T-helper 17 cell (primary cell): ENCODE measurements at places on chromosomes 11 and 22. TPM values are rescaled to one million over a fixed set of nuclear protein-coding genes. Genes with fewer than 3 reads are reported as not detected.

Gene NXPE2
- not detected for total RNA-seq

Gene SCARF2
- total RNA-seq = 3.1 TPM

Gene HTR3A
- not detected for total RNA-seq

Gene C11orf86
- total RNA-seq = not detected

Gene RBX1
- total RNA-seq = 41.9 TPM

Gene LRRC75B
- total RNA-seq = 0.40 TPM

Gene INSC
- 0.22 TPM for total RNA-seq

Gene CFAP300
- not detected for total RNA-seq

Gene MRGPRE
- not detected for total RNA-seq

Gene F2
- not detected for total RNA-seq

Gene CCDC15
- 0.91 TPM for total RNA-seq

Gene OR56A1
- not detected for total RNA-seq

Gene CRYAB
- not detected for total RNA-seq

Gene NXF1
- 305 TPM for total RNA-seq

Gene PARVB
- 36.4 TPM for total RNA-seq

GRCh38 chr22:46947516-46948257 is 185.2 kb downstream of the TBC1D22A start:
- H3K27ac ChIP-seq = no peak overlapping the region
- DNase-seq = no peak
- H3K4me1 ChIP-seq = peaks cover 35% of the 10 kb centered on the region
- peak overlapping the region; percentile 15 for H3K4me3 ChIP-seq
- H3K27me3 ChIP-seq = no peaks in the 10 kb centered on the region

DNA sequence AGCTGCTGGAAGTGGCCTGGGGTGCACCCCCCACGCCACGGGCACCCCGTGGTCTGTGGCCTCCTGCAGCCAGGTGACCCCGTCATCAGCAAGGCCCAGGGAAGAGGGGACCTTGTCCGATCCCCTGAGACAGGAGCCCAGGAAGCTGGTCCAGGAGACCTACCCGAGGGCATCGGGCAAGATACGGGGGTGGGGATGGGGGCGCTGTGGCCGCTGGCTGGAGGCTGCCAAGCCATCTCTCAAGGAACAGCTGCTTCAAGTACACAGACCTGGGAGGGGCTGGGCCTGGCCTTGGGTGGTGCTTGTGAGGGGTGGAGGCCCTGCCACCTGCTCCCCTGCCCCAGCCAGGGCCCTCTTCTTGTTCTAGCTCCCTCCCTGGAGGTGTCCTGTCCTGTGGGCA is 1272.1 kb downstream of the BRD1 start:
- H3K27me3 ChIP-seq = peaks cover 8% of the 10 kb centered on the region
- no peak overlapping the region for H3K4me3 ChIP-seq
- DNase-seq = no peak
- no peaks in the 10 kb centered on the region for H3K4me1 ChIP-seq
- no peaks in the 10 kb centered on the region for H3K36me3 ChIP-seq
- H3K27ac ChIP-seq = no peak overlapping the region

- H3K4me3 ChIP-seq = no peak overlapping the region
- H3K27me3 ChIP-seq = no peaks in the 10 kb centered on the region
- peaks cover 23% of the 10 kb centered on the region for H3K4me1 ChIP-seq
- peaks cover 8% of the 10 kb centered on the region for H3K36me3 ChIP-seq
- DNase-seq = no peak
Observed at GRCh38 chr11:958101-958500, 32.4 kb downstream of the AP2A2 start.

- H3K27me3 ChIP-seq = peaks cover 89% of the 10 kb centered on the region
- no peak overlapping the region for H3K27ac ChIP-seq
- H3K4me3 ChIP-seq = no peak overlapping the region
- no peak for DNase-seq
- H3K4me1 ChIP-seq = peaks cover 10% of the 10 kb centered on the region
Observed at GRCh38 chr11:119484741-119485605, 62.0 kb upstream of the THY1 start.

- H3K27me3 ChIP-seq = no peaks in the 10 kb centered on the region
- no peak for DNase-seq
- peak overlapping the region; percentile 68 for H3K4me3 ChIP-seq
- peaks cover 37% of the 10 kb centered on the region for H3K4me1 ChIP-seq
- H3K36me3 ChIP-seq = peaks cover 6% of the 10 kb centered on the region
Observed at GRCh38 chr22:49828599-49828965, 909 bp upstream of the BRD1 start.

DNA sequence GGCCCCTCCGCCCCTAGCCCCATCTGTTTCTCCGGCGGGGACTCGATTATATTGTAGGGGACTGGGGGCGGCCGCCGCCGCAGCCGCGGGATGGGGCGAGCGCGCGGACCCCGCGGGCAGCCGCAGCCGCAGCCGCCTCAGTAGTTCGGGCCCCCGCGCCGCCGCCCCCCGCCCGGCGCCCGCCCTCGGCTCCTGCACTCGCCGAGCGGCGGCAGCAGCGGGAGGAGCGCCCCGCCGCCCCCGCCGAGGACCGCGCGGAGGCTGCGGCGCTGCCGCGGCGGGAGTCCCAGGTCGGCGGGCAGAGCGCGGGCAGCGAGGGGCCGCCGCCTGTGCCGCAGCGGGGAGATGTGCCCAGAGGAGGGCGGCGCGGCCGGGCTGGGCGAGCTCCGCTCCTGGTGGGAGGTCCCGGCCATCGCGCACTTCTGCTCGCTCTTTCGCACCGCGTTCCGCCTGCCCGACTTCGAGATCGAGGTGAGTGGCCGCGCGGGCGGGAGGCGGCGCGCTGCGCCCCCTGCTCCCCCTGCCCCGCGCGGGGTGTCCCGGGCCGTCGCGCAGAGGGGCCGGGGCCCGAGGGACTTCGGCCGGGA is at the start of gene CECR2:
TSS of gene CECR2 (plus strand) at position 22 of the 587 bp plus-strand sequence. CDS start at position 346, 324 bp downstream.
- H3K36me3 ChIP-seq = peaks cover 9% of the 10 kb centered on the region
- peak within 1 kb of the TSS; percentile 86 for H3K4me3 ChIP-seq
- no peak for DNase-seq
- no peak within 1 kb of the TSS for H3K27ac ChIP-seq
- H3K4me1 ChIP-seq = peaks cover 20% of the 10 kb centered on the region
- H3K27me3 ChIP-seq = peaks cover 71% of the 10 kb centered on the region

GRCh38 chr11:86013713-86014112 is 55.2 kb downstream of the PICALM start:
- no peak overlapping the region for H3K27ac ChIP-seq
- no peak overlapping the region for H3K4me3 ChIP-seq
- no peak for DNase-seq
- H3K36me3 ChIP-seq = peaks cover 9% of the 10 kb centered on the region
- H3K27me3 ChIP-seq = no peaks in the 10 kb centered on the region
- peaks cover 15% of the 10 kb centered on the region for H3K4me1 ChIP-seq

- H3K27me3 ChIP-seq = peaks cover 73% of the 10 kb centered on the region
- H3K27ac ChIP-seq = no peak overlapping the region
- H3K4me3 ChIP-seq = no peak overlapping the region
Observed at GRCh38 chr11:60377401-60378136, 763 bp upstream of the MS4A7 start.

GRCh38 chr22:36938028-36938425 is 24.6 kb downstream of the CSF2RB start:
- H3K27ac ChIP-seq = no peak overlapping the region
- no peak overlapping the region for H3K4me3 ChIP-seq
- DNase-seq = no peak
- peaks cover 11% of the 10 kb centered on the region for H3K4me1 ChIP-seq
- peaks cover 6% of the 10 kb centered on the region for H3K27me3 ChIP-seq

DNA sequence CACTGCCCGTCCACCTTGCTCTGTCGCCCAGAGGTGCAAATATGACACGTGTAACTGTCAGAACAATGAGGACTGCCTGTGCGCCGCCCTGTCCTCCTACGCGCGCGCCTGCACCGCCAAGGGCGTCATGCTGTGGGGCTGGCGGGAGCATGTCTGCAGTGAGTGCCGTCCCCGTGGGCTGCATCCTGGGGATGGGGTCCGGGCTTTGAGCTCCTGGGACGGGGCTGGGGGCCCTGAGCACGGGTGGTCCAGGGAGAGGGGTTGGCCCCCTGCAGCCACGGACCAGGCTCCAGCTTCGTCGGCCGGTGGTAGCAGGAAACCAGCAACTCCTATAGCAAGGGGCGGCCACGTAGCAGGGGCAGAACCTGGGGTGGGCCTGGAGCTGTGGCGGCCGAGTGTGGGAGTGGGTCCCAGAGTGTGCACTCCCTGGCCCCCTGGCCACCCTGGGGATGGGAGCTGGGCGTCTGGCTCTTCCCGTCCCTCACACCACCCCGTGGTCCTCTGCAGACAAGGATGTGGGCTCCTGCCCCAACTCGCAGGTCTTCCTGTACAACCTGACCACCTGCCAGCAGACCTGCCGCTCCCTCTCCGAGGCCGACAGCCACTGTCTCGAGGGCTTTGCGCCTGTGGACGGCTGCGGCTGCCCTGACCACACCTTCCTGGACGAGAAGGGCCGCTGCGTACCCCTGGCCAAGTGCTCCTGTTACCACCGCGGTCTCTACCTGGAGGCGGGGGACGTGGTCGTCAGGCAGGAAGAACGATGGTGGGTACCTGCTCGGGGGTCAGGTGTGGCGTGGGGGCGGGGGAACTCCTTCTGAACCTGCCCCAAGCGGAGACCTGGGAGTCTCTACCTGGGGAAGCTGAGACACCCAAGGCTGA is 10.1 kb downstream of the MUC2 start:
- peaks cover 4% of the 10 kb centered on the region for H3K27me3 ChIP-seq
- no peak overlapping the region for H3K27ac ChIP-seq
- no peaks in the 10 kb centered on the region for H3K4me1 ChIP-seq
- no peaks in the 10 kb centered on the region for H3K36me3 ChIP-seq
- peak; percentile 2 for DNase-seq

- no peak overlapping the region for H3K4me3 ChIP-seq
- DNase-seq = no peak
- H3K36me3 ChIP-seq = peaks cover 5% of the 10 kb centered on the region
- H3K27me3 ChIP-seq = no peaks in the 10 kb centered on the region
- peaks cover 40% of the 10 kb centered on the region for H3K4me1 ChIP-seq
Observed at GRCh38 chr11:11958403-11959231, 49.8 kb downstream of the DKK3 start.

- H3K4me3 ChIP-seq = no peak overlapping the region
- no peaks in the 10 kb centered on the region for H3K4me1 ChIP-seq
- H3K27me3 ChIP-seq = no peaks in the 10 kb centered on the region
- H3K27ac ChIP-seq = no peak overlapping the region
- no peaks in the 10 kb centered on the region for H3K36me3 ChIP-seq
- DNase-seq = no peak
Observed at GRCh38 chr22:29043906-29044575, 17.6 kb downstream of the C22orf31 start.

DNA sequence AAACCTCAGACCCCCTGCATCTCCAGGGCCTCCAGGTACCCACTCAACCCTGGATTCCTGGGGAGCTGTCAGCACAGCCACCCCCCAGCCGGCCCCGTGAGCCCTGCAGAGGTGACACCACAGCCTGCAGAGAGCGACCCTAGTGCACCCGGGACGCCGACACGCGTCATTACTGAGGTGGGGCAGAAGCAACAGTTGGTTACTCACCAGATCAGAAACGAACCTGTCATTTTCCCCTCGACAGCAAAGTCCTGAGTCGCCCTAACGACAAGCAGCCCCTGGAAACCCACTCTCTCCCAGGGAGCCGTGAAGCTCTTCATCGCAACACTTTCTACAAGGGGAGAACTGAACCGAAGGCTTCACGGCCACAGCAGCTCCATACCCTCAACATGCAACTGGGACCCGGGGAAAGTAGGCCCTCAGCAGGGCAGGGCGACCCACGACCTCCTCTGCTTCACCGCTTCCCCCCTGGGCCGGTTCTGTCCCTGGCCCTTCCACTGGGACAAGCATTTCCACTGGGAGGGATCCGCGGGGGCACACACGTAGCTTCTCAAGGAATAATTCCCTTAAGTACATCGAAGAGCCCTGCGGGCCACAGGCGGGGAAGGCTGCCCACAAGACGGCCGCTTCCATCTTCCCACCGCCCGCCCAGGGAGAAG is 1.6 kb downstream of the BRD1 start:
- H3K36me3 ChIP-seq = peaks cover 7% of the 10 kb centered on the region
- H3K27me3 ChIP-seq = no peaks in the 10 kb centered on the region
- peak overlapping the region; percentile 93 for H3K27ac ChIP-seq
- peaks cover 40% of the 10 kb centered on the region for H3K4me1 ChIP-seq
- H3K4me3 ChIP-seq = peak overlapping the region; percentile 93

DNA sequence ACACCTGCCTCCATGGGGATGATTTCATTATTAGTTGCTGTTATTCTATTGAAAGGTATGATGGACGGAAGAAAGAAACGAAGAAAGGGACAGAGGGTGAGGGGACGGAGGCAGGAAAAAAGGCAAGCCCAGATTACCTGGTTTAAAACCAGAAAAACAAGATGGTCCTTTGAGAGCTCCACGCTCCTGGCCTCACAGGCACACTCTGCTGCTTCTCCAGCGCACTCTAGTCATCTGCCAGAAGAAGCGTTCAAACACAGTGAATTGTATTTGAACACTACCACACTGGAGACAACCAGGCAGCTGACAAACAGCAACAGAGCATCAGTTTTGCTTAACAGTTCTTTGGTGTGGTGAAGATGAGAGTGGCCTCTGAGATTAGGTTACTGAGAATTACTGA is 216.9 kb downstream of the CADM1 start:
- no peak overlapping the region for H3K4me3 ChIP-seq
- peaks cover 2% of the 10 kb centered on the region for H3K4me1 ChIP-seq
- no peak for DNase-seq
- no peak overlapping the region for H3K27ac ChIP-seq

GRCh38 chr11:133541720-133542095 is 9.4 kb upstream of the OPCML start:
- no peak overlapping the region for H3K27ac ChIP-seq
- H3K4me1 ChIP-seq = no peaks in the 10 kb centered on the region
- no peaks in the 10 kb centered on the region for H3K36me3 ChIP-seq
- no peak overlapping the region for H3K4me3 ChIP-seq

DNA sequence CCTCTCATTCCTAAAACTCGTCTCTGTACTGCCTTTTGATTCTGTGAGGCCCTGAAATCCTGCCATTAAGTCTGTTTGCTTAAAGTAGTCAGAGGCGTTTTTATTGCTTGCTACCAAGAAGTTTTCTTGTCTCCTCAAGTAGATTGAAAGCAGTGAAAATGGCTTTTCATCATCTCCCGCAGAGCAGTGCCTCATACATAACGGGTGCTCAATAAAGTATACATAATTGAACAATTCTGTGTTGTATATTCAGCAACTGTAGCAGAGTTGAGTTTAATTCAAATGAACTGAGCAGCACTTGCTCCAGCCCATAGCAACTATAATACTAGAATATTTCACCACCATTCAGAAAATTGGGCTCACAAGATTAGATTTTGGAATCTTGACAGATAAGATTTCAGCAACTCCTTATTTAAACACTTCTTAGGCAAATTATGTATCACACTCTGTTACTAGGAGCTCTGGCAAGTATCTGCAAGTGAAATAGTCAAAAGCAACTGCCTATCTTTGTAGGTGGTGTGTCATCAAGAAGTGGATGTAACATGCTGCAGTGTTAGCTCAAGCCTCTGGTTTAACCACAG is 20.0 kb downstream of the FIBIN start:
- no peak overlapping the region for H3K27ac ChIP-seq
- no peaks in the 10 kb centered on the region for H3K4me1 ChIP-seq
- H3K4me3 ChIP-seq = no peak overlapping the region

GRCh38 chr22:49216579-49216978 is 611.1 kb downstream of the BRD1 start:
- no peaks in the 10 kb centered on the region for H3K4me1 ChIP-seq
- H3K27ac ChIP-seq = no peak overlapping the region
- H3K27me3 ChIP-seq = peaks cover 24% of the 10 kb centered on the region
- peak; percentile 1 for DNase-seq
- H3K4me3 ChIP-seq = no peak overlapping the region
- no peaks in the 10 kb centered on the region for H3K36me3 ChIP-seq

GRCh38 chr11:40746282-40746681 is 713.2 kb downstream of the LRRC4C start:
- H3K4me3 ChIP-seq = no peak overlapping the region
- no peak overlapping the region for H3K27ac ChIP-seq
- H3K4me1 ChIP-seq = no peaks in the 10 kb centered on the region
- no peaks in the 10 kb centered on the region for H3K27me3 ChIP-seq

GRCh38 chr11:65862941-65863888 is 3.0 kb downstream of the MUS81 start:
- H3K4me3 ChIP-seq = no peak overlapping the region
- no peaks in the 10 kb centered on the region for H3K27me3 ChIP-seq
- H3K27ac ChIP-seq = peak overlapping the region; percentile 99
- peaks cover 9% of the 10 kb centered on the region for H3K36me3 ChIP-seq
- peaks cover 31% of the 10 kb centered on the region for H3K4me1 ChIP-seq
